ENCODE measurements at places on chromosomes 2 and 18.
A peak's percentile ranks its signal among the peaks of the same experiment; 100 is the strongest.

- DNase-seq, result peak; percentile 7
Observed at GRCh38 chr2:1769703-1770422, 25.5 kb upstream of the PXDN start.

- no peak for DNase-seq
Observed at GRCh38 chr2:109472974-109473373, 140.8 kb downstream of the SEPTIN10 start.

- DNase-seq, result no peak
Observed at GRCh38 chr2:62236499-62236898, 40.6 kb downstream of the B3GNT2 start.

DNA sequence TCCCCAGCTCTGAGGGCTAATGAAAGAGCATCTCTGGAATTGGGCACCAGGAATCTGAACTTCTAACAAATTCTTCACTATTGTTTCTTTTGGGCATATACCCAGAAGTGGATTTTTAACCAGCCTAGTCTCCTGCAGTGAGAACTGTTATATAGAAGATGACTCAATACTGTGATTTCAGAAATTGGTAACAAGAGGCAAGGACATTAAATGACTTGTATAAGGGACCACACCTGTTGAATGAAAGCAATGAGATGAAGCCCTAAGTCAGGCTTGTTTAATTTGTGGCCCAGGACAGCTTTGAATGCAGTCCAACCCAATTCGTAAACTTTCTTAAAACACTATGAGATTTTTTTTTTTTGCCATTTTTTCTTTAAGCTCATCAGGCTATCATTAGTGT, 57.9 kb downstream of the EPC2 start:
- DNase-seq, result no peak

DNA sequence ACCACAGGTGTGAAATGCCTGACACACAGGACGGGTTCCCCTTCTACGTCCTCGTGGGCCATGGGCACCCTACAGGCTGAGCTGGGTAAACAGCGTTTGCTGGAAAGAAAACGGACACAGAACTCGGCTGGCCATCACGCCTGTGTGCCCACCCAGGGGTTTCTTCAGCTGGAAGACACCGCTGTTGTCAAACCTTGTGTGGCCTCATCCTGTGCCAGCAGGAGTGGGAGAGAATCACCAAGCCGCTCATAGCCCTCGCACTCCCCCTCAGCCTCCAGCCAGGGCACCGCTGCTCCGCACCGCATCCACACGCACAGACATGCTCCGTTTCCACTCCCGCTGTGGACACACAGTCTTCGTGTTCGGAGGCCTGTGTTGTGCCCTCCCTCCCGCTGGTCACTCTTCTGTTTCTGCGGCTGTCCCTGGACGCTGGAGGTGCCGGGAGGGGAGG, 161.4 kb downstream of the PXDN start:
- DNase-seq, result no peak

- peak; percentile 8 for DNase-seq
Observed at GRCh38 chr2:63023444-63023843, 27.2 kb upstream of the OTX1 start.

DNA sequence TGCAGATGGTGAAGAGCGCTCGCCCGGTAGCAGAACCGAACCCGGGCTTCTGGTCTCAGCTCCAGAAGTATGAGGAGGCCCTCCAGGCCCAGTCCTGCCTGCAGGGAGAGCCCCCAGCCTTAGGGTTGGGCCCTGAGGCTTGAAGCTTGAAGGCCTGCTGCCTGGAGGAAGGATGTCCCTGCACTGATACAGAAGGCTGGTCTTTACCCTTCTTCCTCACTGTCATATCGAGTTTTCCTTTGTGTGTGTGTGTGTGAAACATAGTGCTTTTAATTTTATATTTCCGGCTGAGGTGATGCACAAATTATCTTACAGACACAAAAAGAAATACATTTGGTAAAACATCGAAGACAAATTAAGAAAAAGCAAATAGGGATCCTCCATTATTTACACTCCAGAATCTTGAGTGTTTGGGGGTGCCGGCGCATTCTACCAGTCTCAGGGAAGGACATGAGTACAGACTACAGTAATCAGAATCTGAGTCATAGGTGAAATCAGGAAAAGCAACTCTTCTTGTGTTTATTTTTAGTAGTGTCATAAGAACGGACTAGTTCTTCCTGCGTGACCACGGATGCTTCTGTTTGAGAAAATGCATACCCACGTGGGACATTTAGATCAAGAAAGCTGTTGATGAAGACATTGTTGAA, 1.3 kb downstream of the DUSP28 start:
- DNase-seq, result peak; percentile 64

GRCh38 chr18:2002151-2002550, 569.2 kb downstream of the METTL4 start:
- DNase-seq, result no peak

GRCh38 chr18:38933910-38934510, 1368.4 kb upstream of the CELF4 start:
- DNase-seq, result no peak

DNA sequence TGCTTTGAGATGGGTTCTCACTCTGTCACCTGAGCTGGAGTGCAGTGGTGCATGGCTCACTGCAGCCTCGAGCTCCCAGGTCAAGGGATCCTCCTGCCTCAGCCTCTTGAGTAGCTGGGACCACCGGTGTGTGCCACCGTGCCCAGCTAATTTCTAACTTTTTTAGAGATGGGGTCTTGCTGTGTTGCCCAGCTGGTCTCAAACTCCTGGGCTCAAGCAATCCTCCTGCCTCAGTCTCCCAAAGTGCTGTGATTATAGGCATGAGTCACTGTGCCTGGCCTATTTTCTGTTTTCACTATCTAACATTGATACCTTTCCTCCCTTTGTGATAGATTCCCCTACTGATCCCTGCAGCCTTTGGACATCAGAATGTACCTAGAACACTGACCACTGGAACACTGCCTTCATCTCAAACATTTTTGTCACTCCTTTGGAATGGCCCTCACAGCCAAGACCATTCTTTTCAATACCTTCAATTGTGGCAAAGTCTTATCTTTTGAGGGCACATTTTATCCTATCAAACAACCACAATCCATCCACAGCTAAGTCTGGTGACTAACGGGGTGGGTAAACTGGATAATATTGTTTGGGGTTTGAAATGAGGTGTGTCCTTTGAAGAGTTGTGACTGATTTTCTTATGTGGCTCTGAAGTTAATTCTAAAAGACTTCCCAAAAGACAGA, 43.7 kb downstream of the EPAS1 start:
- DNase-seq, result no peak

GRCh38 chr2:228268756-228269155, 87.3 kb upstream of the SPHKAP start:
- DNase-seq, result no peak

DNA sequence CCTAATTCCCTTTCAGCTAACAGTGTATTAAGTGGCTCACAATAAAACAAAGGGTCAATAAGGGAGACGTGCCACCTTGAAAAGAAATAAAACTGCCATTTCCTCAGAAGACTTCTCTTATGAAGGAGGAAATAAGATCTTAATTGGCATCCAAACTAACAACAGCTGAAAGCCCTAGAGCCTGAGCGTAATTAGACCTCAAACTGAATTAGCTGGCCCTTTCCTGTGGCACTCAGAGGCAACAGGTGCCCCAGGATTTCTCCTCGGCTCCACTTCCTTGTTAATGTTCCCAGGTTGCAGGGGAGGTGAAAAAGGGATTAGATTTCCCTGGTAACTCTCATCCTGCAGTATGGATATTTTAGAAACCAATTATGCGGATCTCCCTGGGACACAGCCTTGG, 804.3 kb downstream of the DCDC2C start:
- DNase-seq, result no peak

DNA sequence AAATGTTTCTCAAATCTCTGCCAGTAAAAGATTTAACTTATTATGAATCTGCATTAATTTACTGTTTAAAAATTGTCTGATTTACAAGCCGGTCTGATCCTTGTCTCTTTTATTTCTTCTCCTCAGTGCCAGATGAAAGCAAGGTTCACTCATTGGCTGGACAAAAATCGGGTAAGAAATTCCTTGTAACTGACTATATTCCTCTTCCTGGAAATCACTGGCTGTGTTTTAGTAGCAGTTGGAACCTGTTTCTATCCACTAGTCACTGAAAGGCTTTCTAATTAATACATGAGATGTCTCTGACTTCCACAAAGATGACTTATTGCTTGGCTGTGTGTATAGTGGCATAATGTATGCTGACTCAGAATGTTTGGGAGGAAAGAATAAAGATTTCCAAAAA, 436.6 kb upstream of the NRP2 start:
- no peak for DNase-seq

DNA sequence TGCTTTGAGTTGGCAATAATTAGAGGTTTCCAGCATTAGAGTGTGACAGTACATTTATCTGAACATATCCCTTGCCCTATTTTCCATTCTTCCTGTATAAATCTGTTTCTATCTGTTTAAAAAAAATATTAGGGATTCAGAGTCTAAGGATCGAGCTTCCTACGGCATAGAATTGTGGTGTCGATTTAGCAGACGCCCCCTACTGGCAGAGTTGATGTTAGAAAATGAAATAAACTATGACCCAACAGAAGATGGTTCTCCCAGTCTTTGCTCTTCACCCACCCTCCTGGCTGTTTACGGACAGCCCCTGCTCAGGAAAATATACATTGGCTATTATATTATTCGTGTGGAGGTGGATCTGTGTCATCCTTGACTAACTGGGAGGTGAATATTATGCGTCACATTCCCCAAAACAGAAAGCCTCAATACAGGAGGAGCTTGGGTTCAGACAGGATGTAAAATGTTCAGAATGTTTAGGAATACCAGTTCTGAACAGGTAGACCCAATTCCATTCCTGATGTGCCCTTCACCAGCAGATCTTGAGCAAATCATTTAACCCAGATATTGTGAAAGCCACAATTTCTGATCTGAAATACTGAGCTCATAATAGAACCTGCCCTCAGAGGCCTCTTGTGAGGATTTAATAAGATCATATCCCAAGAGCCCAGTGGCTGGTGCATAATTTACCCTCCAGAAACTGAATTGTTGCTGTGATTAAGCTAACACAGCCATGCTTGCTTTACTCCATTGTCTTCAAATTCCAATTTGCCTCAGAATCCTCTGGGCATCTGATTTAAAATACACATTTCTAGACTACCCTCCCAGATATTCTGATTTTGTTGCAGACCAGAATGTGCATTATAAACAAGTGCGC, 10.8 kb upstream of the ERMN start:
- DNase-seq, result peak; percentile 3

Data from KG1 (cell line).